ENCODE measurements at places on chromosomes 2 and 18.
A peak's percentile ranks its signal among the peaks of the same experiment; 100 is the strongest.

- peak; percentile 18 for DNase-seq
These were observed 7.1 kb upstream of the PPP1R1C start for GRCh38 chr2:181978351-181979150.

- no peak for DNase-seq
These were observed 2.1 kb downstream of the KLF7 start for GRCh38 chr2:207163756-207164005.

DNA sequence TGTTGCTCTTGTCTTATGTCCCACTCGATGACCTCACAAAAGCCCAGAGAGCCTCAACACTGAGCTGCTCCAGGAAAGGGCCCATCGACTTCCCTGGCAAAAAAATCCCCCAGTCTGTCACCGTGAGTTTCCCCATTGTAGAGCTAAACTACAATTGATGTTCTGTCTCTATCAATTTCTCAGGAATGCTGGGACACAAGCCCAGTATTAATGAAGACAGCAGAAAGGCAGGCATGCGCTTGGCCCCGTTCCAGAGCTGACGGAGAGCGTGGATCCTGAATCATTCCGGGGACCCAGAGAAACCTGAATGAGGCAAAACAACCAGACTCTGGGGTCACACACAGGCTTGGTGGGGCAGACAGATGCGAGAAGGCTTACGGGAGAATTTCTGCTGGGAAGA, 146.9 kb downstream of the TTC32 start:
- DNase-seq, result peak; percentile 37

- DNase-seq, result no peak
These were observed 86.1 kb downstream of the ACVR1 start for GRCh38 chr2:157789933-157790511.

DNA sequence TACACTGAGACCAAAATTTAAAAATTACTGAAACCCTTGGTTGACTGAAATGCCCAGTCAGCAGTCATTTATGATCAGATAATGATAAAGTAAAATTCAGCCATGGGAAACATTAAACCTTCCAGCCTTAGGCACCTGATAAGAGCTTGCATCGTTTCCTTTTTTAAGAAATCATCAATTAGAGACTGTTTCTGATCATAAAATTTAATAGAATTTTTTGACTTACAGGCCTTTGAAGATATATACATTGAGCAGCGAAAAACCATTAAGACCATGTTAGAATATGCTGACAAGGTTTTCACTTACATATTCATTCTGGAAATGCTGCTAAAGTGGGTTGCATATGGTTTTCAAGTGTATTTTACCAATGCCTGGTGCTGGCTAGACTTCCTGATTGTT, 99.6 kb upstream of the CSRNP3 start:
- no peak for DNase-seq

DNA sequence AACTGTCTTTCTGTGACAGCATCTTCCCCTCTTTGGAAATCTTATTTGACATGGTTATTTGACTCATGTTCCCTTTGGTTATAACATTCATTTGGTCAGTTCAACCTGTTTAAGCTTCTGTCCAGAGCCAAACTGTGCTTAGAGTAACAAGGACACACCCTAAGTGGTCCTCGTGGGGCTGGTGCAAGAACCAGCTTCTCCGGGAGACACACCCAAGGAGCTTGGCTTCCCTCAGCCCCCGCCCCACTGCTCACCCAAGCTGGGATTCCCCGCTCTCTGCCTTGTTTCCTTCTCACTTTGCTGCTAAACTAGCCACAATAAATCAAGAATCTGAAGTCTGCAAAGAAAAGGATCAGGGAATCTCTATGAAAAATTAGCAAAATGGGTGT, 1.4 kb downstream of the SCYGR3 start:
- DNase-seq, result no peak

DNA sequence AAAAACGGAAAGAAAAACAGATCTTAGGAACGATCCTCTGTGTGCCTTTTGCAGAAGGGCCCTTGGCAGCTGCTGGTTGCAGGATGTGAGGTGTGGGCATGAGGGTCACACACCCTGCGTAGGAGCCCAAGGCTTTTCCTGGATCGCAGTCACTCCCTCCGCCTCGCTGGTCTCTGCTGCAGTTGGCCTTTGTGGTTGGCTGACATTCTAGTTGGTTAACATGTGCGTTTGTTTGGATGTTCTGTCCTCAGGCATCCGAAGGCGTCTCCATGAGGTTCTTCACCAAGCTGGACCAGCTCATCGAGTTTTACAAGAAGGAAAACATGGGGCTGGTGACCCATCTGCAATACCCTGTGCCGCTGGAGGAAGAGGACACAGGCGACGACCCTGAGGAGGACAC, 61.7 kb downstream of the INPP5D start:
- no peak for DNase-seq

GRCh38 chr2:237472187-237472712, 14.8 kb upstream of the MLPH start:
- DNase-seq, result no peak

DNA sequence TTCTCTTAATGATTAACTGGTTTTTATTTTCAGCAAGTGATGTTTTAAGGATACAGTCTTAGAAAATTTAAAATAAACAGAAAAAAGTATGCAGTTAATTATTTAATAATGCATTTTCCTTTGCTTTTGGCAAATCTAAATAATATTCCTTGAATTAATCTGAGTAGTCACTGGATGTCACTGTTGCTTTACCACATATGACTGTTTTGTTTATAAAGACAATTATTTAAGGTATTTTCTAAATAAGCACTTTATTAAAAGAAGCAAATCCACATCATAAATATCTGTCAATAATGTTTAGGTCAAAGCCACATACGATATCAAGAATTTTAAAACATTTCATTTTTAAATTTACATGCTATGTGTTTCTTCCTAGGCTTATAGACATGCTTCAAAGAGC, 40.6 kb upstream of the TFPI start:
- DNase-seq, result peak; percentile 19
